CD4-positive, alpha-beta T cell treated with Interleukin-4 for 4 hours (primary cell): ENCODE measurements at places on chromosomes 7 and 10.

GRCh38 chr7:125025620-125026019 lies 96.0 kb upstream of the POT1 start:
- DNase-seq = no peak

GRCh38 chr10:82811621-82812020 lies 936.6 kb downstream of the NRG3 start:
- no peak for DNase-seq

DNA sequence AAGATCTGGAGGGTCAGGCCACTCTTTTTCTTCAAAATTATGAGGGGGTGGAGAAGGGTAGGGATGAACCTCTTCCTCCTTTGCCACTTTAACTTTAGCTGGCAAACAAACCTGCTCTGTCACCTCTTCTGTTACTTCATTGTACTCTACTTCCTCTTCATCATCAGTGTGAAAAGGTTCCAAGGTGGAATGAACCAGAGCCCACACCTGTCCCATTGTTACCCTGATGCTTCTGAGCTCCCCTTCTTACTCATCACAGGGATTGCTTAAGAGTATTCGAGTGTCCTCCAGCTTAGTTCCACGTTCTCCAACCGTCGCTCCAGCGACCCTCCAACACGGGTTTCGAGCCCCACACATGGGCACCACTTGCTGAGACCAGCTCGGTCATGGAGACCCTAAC lies 5.2 kb downstream of the MRPS24 start:
- DNase-seq = no peak

GRCh38 chr7:26340476-26341018 lies 48.9 kb downstream of the SNX10 start:
- no peak for DNase-seq

- DNase-seq = no peak
Measured at GRCh38 chr7:157219154-157219553, 80.4 kb downstream of the UBE3C start.

GRCh38 chr10:111511751-111512150 lies 434.9 kb downstream of the ADRA2A start:
- no peak for DNase-seq
